Central memory CD8-positive, alpha-beta T cell (primary cell): ENCODE measurements at places on chromosomes 2 and 18.

- no peak for DNase-seq
- H3K4me1 ChIP-seq: peaks cover 6% of the 10 kb centered on the region
- no peak overlapping the region for H3K4me3 ChIP-seq
- H3K27ac ChIP-seq: peak overlapping the region; percentile 10
Measured at GRCh38 chr2:43074052-43074451, 152.4 kb downstream of the ZFP36L2 start.

DNA sequence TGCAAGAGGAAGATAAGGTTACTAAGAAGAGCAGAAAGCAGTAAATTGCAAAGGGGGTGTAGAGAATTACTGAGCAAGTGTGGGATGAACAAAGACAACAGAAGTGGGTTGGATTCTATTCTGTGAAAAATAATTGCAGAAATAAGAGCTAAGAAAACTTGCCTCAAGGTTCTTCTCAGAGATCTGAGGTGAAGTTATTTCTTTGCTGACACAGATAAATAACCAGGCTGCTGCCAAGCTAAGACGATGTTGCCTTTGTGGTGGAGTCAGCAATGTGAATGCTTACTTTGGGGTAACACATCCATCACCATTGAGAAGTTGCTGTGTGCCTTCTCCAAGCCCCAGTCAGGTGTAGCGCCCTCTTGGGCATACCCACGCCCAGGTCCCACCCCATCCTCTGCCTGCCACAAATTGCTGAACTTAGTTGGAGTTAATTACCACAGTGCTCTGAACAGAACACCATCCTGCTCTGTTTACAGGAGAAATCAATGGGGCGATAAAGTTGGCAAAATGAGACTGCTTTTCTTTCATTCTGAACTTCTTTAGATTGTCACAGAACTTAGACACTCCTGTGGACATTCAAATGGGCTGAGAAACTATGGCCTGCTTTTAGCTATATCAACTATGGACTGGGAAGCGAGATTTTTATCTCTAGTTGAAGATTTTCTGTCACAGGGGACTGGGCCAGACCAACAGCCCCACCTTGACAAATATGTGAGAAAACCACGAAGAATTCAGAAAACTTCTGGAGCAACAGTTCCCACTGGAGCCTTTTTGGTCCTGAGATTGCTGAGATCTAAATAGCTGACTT is 283.6 kb downstream of the TMX3 start:
- DNase-seq: no peak
- peaks cover 2% of the 10 kb centered on the region for H3K4me1 ChIP-seq
- H3K27me3 ChIP-seq: no peaks in the 10 kb centered on the region

DNA sequence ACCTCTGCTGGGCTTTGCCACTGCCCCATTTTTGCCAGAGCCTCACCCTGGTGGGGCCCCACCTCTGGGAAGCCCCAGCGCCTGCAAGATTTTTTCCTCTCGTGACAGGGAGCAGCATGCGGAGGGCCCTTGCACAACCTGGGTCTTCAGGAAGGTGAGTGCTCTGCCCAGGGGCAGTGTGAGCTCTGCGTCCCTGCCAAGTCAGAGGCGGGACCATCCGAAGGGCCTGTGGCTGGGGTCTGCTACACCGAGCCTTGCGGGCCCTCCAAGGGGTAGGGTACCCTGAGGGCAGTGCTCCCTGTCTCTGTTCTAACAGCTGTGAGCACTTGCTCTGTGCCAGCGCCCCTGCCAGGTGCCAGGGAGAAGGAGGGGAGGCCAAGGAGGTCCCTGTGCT is 5.8 kb upstream of the ODC1 start:
- peaks cover 11% of the 10 kb centered on the region for H3K4me1 ChIP-seq
- no peak overlapping the region for H3K27ac ChIP-seq
- DNase-seq: no peak
- H3K27me3 ChIP-seq: peaks cover 5% of the 10 kb centered on the region
- no peak overlapping the region for H3K4me3 ChIP-seq

DNA sequence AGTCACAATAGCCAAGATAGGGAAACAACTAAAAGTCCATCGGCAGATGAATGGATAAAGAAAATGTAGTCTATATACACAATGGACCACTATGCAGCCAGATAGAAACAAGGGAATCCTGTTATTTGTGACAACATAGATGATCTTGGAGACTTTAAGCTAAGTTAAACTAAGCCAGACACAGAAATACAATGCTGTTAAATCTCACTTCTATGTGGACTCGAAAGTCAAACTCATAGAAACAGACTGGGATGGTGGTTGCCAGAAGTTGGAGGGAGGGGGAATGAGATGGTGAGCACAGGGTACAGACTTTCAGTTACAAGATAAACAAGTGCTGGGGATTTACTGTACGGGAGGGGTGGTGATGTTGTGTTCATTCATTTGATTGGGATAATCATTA is 5.4 kb upstream of the CNDP1 start:
- H3K27me3 ChIP-seq: peaks cover 27% of the 10 kb centered on the region
- no peak overlapping the region for H3K4me3 ChIP-seq
- peaks cover 4% of the 10 kb centered on the region for H3K36me3 ChIP-seq
- no peak for DNase-seq
- no peaks in the 10 kb centered on the region for H3K4me1 ChIP-seq

GRCh38 chr18:10128921-10129501 is 215.2 kb downstream of the VAPA start:
- H3K27me3 ChIP-seq: peaks cover 55% of the 10 kb centered on the region
- no peaks in the 10 kb centered on the region for H3K36me3 ChIP-seq
- H3K4me3 ChIP-seq: no peak overlapping the region
- no peak overlapping the region for H3K27ac ChIP-seq
- no peaks in the 10 kb centered on the region for H3K4me1 ChIP-seq

DNA sequence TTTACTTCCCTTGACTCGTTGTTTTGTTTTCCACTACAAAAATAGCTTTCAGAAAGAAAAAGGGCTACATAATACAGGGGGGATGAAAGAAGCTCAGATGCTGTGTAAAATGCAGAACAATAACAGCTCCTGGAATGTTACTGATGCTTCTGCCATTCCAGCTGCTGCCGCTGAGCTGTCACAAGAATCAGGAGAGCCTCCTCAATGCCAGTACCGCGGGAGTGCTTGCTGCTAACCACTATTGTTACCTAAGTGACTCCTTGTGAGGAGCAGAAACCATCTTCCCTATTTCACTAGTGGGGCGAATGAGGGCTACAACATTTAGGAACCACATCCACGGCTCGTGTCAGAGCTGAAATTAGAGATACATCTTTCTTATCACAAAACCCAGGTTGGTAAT is 384.8 kb downstream of the GALR1 start:
- H3K36me3 ChIP-seq: no peaks in the 10 kb centered on the region
- DNase-seq: no peak
- H3K27ac ChIP-seq: no peak overlapping the region
- H3K27me3 ChIP-seq: peaks cover 58% of the 10 kb centered on the region
- H3K4me1 ChIP-seq: no peaks in the 10 kb centered on the region
- H3K4me3 ChIP-seq: no peak overlapping the region

GRCh38 chr2:165161510-165161909 is 42.3 kb downstream of the SCN3A start:
- H3K36me3 ChIP-seq: no peaks in the 10 kb centered on the region
- no peak overlapping the region for H3K27ac ChIP-seq
- no peaks in the 10 kb centered on the region for H3K27me3 ChIP-seq
- no peak overlapping the region for H3K4me3 ChIP-seq
- H3K4me1 ChIP-seq: no peaks in the 10 kb centered on the region

DNA sequence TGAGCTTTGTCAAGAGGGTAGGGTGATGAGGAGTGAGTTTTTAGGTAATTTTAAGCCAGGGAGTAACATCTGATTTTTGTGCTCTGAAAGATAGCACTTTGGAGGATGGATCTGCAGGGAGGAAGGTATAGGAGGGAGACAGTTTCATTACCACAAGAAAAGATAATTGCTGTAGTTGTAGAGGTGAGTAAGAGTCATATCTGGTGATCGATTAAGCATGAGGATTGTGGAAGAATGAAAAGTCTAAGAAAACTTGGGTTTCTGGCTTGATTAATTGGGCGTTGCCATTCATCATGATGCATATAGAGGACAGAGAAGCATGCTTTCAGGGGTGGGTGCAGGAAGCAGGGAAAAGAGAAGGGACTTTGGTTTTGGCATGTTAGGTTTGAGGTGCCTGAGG is 18.5 kb downstream of the KCMF1 start:
- no peak for DNase-seq
- H3K36me3 ChIP-seq: peaks cover 7% of the 10 kb centered on the region
- no peak overlapping the region for H3K27ac ChIP-seq
- H3K4me3 ChIP-seq: no peak overlapping the region
- no peaks in the 10 kb centered on the region for H3K27me3 ChIP-seq

GRCh38 chr2:202841090-202841867 is 30.3 kb downstream of the ICA1L start:
- no peaks in the 10 kb centered on the region for H3K4me1 ChIP-seq
- H3K27ac ChIP-seq: no peak overlapping the region
- no peaks in the 10 kb centered on the region for H3K36me3 ChIP-seq

- DNase-seq: no peak
- H3K4me3 ChIP-seq: no peak overlapping the region
- H3K27me3 ChIP-seq: no peaks in the 10 kb centered on the region
- peaks cover 2% of the 10 kb centered on the region for H3K36me3 ChIP-seq
Measured at GRCh38 chr2:16644221-16644925, 21.3 kb downstream of the CYRIA start.

DNA sequence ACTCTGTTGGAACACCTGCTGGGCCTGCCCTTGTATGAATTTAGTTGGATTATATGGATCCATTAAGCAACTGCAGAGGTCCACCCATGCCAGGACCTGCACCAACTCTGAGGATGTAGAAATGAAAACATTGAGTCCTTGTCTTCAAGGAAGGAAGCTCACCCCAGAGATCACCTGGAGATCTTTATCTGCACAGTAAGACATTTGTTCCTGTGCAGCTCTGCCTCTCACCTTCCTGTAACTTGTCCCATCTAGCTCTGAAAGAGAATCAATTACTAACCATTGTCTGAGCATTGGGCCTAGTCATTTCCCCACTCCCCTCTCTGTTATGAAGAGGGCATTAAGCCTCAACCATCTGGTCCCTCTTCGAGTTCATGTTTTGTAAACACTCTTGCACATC is 105.2 kb upstream of the YWHAQ start:
- no peaks in the 10 kb centered on the region for H3K27me3 ChIP-seq
- H3K4me1 ChIP-seq: peaks cover 52% of the 10 kb centered on the region
- no peak overlapping the region for H3K27ac ChIP-seq
- DNase-seq: no peak

DNA sequence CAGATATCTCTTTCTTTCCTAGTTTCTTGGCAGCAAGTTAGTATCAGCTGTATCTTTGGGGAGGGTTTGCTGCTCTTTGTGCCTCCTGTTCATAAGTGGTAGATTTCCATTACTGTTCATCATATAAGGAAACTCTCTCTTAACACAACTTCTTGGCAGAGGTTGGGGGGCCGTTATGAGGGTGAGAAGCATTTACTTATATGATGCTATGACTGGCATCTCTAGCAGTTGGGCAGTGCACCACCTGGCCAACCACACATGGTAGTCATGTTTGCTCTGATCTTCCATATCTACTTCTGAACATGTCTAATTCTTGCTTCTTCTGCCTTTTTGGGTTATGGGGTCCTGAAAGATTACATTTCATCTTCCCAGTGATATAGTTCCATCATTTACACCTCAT is 282.2 kb downstream of the CYRIA start:
- no peak for DNase-seq
- no peaks in the 10 kb centered on the region for H3K4me1 ChIP-seq
- no peaks in the 10 kb centered on the region for H3K36me3 ChIP-seq

- no peak overlapping the region for H3K27ac ChIP-seq
- DNase-seq: no peak
- no peaks in the 10 kb centered on the region for H3K4me1 ChIP-seq
- H3K36me3 ChIP-seq: no peaks in the 10 kb centered on the region
Measured at GRCh38 chr2:19783935-19784334, 117.8 kb downstream of the TTC32 start.

DNA sequence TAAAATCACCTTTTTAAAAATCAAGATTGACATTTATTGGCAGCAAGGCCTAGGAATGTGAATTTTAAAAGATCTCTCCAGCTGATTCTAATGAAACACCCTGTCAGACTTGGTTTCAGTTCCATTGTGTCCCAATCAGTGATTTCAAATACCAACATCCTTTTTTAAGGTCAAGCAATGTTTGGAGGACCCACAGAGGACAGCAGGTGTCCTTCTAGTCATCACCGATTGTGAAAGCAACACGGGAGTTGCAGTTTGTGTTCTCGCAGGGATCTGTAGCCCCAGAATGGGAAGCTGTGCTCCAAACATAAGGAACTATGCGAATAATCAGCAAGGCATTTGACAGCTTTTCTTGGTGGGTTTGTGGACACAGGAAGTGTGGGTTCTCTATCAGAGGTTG is 4.5 kb upstream of the KIDINS220 start:
- no peak overlapping the region for H3K4me3 ChIP-seq
- H3K27me3 ChIP-seq: peaks cover 45% of the 10 kb centered on the region
- H3K36me3 ChIP-seq: peaks cover 2% of the 10 kb centered on the region
- H3K27ac ChIP-seq: no peak overlapping the region
- H3K4me1 ChIP-seq: peaks cover 18% of the 10 kb centered on the region

DNA sequence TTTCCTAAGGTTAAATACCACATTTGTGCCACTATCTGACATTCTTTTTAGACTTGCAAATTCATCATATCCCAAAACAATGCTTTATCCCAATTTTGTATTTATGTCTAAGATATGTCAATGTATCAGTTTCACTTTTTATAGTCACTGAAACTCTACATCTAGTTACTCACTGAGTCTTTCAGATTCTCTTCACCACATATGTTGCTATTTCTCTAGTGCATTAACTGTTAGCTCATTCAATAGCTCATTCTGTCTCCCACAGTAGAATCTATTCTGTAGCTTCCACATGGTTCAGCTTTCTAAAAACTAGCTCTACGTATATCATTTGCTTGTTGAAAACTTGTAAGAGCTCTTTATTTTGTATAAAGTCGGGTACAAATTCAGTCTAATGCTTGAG is 1420.6 kb upstream of the NXPH2 start:
- DNase-seq: no peak
- H3K4me3 ChIP-seq: no peak overlapping the region

DNA sequence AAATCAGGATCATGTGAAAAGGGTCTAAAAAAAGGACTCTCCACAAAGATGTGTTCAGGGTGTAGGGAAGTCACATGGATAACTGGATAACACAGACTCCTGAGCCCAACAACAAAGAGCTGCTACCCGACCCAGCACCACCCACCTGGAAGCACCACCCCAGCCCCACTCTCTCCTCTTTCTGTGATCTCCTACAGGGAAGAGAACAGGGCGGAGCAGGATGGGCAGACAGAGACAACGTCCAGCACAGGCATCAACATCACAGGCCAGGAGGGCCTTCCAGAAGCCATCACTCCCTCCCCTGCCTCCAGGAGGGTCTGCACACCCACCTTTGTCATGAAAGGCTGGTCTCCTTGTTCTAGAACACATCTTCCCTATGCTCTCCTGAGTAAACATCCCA is 1.3 kb upstream of the CIB4 start:
- no peak for DNase-seq
- no peaks in the 10 kb centered on the region for H3K4me1 ChIP-seq
- H3K27me3 ChIP-seq: peaks cover 51% of the 10 kb centered on the region
- H3K36me3 ChIP-seq: no peaks in the 10 kb centered on the region

DNA sequence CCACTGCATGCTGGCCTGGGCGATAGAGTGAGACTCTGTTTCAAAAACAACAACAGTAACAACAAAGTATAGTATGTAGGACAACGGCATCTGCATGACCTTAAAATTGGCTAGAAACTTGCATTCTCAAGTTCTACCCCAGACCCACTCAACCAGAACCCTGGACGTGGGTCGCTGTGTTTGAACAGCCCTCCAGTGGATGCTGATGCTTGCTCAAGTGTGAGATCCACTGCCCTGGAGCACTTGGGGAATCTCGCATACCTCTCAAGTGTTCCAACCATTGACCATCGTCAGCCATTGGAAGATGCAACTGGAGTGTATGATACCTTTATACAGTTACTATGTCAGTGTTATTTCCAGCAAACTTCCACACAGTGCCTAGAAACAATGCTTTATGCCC is 435.9 kb downstream of the DCDC2C start:
- H3K27ac ChIP-seq: no peak overlapping the region
- no peak overlapping the region for H3K4me3 ChIP-seq
- H3K27me3 ChIP-seq: no peaks in the 10 kb centered on the region
- no peak for DNase-seq
